Large intestine (tissue), 12 donors: ENCODE measurements at places on chromosomes 12 and 14.
A peak's percentile ranks its signal among the peaks of the same experiment; 100 is the strongest.

DNA sequence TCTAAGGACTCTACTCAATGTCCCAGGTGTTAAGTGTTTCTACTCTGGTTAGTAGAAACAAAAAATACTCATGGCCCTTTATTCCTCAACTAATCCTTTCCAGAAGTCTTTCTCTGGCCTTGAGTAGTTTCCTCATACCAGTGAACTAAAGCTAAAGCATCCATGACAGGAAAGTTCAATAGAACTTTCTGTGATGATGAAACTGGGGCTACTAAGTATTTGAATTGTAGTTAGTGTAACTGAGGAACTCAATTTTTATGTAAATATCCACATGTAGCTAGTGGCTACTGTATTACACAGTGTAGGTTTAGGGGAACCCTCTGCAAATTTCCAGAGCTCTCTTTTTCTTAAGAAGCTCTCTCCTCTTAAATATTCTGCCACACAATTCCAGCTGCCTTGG lies 63.7 kb downstream of the R3HDM2 start:
- peak; percentile 32 for DNase-seq

- no peak for DNase-seq
These were observed 23.0 kb downstream of the TSHR start for GRCh38 chr14:80978403-80978802.

GRCh38 chr12:59388176-59388575 lies 207.7 kb upstream of the SLC16A7 start:
- no peak for DNase-seq

DNA sequence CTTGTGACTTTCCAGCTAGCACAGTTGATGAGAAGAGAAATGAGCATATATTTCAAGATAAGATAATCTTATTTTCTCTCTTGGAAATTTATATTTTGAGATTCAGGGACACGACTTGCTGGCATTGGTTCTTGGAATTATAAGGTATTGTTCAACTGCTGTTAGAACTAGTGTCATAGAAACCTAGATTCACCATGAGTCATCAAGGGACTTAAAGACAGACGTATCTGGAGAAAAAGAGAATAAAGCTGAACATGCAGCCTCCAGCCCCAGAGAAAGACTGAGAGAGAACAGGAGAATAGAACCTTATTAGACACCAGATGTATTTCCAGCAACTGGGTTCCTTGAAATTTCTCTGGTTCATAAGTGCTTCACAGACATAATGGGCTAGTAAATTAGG lies 194.4 kb upstream of the PPFIA2 start:
- DNase-seq, result no peak

- no peak for DNase-seq
These were observed 6.2 kb downstream of the TNFAIP2 start for GRCh38 chr14:103129301-103130016.

GRCh38 chr14:92880351-92880750 lies 42.6 kb upstream of the CHGA start:
- DNase-seq, result no peak

DNA sequence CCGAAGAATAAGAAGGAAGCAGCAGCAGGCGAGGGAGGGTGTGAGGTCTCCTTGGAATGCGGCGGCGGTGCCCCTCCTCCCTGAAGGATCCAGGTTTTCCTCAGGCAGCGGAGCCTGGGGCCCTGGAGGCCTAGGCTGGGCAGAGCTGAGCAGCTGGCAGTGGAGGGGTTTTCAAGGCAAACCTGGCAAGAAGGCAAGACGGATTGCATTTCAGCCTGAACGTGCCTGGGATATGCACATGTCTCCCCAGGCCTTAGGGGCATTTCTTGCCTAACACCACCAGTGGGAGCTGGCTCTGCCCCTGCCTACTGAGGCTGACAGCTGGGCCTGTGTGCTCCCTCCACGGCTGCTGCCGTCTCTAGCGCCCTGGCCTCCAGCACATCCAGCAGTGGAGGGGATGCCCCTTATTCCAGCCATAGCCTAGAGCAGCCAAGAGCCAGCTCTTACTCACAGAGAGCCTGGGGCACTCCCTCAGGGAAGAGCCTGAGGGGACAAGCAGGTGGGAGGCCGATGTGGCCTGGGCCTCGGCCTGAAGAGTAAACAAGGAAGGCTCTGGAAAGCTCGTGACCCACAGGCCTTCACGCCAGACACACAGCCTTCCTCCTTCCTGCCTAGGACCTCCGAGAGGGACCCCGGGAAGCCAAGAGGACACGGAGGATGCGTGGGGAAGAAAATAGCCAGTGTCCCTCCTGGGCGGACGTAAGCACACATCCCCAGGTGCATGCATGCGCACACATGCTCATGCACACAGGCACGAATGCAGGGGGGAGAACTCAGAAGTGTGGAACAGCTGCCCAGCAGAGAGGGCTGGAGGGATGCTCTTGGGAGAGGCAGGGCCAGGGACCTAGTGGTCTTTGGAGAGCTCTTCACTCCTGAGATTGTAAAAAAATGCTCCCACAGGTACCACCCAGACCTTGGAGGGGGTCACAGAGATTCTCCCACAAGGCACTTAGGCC lies 23.0 kb upstream of the EIF2B2 start:
- DNase-seq, result no peak

GRCh38 chr12:75528692-75529091 lies 17.3 kb upstream of the KRR1 start:
- no peak for DNase-seq

DNA sequence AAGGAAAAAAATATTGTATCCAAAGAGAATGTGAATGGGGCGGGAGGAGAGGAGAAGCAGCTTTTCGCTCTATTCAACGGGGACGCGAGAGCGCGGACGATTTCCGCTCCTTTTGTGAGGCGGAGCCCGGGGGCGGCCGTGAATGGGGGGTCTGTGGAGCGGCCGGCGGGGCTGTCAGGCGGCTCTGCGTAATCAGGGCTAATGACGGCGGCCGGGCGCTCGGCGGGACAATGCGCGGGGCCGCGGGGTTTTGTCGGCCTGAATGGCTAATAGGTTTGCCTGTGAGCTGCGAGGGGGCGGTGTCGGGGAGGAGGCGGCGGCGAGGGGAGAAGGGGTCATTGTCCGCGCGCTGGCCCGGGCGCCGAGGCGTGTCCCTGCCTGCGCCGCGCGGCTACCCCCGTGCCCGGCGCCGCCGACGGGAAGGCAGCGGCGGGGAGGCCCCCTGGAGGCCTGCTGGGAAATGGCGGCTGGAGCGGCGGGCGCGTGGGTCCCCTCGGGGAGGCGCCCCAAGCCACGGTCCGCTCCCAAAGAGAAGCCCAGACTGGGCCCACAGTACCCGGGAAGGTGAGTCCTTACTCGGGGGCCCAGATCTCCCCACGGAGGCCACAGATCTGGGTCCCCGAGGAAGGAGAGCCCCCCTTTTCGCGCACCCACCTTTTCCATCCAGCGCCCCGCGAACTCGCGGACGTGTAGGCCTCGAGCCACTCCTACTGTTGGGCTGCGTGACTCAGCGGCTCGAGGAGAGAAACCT lies 6.0 kb downstream of the SIX6 start:
- peak; percentile 29 for DNase-seq

GRCh38 chr12:50589650-50590435 lies 85.1 kb downstream of the DIP2B start:
- no peak for DNase-seq

DNA sequence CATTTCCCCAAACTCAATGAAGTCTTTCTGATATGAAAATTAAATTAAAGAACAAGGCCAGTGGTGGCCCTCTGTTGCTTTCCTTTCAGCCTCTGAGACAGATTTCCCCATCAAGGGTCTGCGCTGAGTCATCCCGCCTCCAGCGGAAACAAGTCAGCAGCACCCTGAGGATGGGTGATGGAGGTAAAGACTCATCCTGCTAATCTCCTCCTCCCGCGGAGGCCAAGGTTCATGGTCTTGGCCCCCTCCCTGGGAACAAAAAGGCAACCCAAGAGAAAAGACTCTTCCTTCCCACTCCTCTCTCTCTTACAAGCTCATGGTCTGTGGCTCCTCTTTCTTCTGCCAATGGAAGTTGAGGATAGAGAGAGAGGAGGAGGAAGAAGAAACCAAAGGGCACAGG lies 9.0 kb upstream of the NUMB start:
- no peak for DNase-seq

- DNase-seq, result no peak
These were observed 572 bp downstream of the EFS start for GRCh38 chr14:23364164-23365035.

DNA sequence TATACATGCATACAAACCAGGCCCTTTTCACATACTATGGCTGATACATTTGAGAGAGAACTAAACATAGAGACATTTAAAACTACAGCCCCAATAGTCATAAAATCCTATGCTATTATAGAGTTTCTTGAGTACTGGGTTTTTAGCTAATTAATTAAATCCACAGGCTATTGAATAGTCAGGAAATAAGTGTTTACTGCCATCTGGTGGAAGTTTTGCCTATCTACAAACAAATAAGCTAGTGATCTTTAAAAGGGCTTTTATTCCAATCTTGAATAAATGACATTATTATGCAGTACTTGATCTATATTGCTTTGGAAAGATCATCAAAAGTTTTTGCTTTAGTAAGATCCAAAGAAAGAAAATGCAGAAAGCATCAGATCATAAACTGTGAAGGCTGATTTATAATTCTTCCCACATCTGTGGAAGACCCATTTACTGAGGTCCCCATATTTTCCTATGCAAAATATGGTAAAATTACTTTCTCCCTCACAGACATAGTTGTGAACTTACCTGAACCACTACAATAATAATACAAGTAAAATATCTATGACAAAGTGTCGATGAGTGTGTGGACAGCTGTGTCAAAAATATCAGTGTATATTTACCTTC lies 131.3 kb downstream of the ITPR2 start:
- DNase-seq, result peak; percentile 4

DNA sequence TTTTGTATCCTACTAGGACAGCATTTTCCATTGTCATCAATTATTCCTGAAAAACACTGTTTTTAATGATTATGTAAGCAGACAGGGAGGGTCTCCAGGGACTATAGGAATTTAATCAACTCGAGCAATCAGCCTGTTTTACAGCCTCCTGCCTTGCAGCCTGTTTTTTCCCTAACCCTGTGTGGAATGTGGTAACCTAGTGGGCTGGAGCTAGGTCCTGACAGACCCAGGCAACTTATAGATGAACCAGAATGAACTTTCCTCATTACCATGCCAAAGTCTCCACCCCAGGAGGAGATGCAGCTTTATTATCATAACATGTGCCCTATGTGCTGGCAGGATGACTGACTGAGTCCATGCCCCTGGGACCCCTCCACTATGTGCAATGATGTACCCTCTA lies 375.1 kb downstream of the BMP4 start:
- DNase-seq, result no peak

- no peak for DNase-seq
These were observed 19.9 kb downstream of the PRKAB1 start for GRCh38 chr12:119687879-119688278.

DNA sequence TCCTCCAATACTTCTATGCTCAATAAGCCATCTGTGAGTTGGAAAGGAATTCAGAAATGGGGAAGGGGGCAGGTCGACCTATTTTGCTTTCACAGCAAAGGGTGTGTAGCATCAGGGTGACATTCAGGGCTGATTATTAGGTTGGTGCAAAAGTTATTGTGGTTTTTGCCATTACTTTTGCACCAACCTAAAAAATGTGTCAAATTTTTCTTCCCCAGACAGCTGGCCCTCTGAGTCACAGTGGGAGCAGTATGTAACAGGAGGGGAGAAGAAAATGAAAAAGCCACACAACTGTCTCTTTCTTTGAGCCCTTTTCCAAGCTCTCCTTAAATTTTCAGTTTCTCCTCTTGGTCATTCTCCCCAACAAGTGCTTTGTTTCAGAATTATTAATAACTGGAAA lies 47.1 kb upstream of the GZMB start:
- no peak for DNase-seq

- DNase-seq, result peak; percentile 60
These were observed 490 bp downstream of the RILPL1 start for GRCh38 chr12:123532808-123533649.

GRCh38 chr12:12511021-12511783 lies 51.5 kb downstream of the DUSP16 start:
- DNase-seq, result no peak

DNA sequence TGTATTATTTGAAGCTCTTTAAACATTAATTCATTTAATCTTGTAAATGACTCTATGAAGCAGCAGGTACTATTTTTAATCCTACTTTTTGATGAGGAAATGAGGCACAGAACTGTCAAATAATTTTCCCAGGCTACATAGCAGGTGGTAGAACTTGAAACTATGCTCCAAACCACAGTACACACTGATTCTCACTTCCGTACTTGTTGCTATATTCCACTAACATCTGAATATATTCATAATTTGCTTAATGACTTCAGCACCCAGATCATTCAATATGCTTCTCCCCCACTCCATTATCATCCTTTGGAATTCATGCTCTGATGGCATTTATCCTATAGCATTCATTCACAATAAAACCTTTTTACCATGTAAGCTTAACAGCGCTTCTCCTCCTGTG lies 4.9 kb downstream of the ERGIC2 start:
- DNase-seq, result no peak

- DNase-seq, result no peak
These were observed 17.7 kb upstream of the CCDC91 start for GRCh38 chr12:28172434-28173030.

- DNase-seq, result no peak
These were observed 94.8 kb downstream of the PHLDA1 start for GRCh38 chr12:75936515-75937440.

- no peak for DNase-seq
These were observed 42.8 kb upstream of the SCN8A start for GRCh38 chr12:51548241-51548640.

DNA sequence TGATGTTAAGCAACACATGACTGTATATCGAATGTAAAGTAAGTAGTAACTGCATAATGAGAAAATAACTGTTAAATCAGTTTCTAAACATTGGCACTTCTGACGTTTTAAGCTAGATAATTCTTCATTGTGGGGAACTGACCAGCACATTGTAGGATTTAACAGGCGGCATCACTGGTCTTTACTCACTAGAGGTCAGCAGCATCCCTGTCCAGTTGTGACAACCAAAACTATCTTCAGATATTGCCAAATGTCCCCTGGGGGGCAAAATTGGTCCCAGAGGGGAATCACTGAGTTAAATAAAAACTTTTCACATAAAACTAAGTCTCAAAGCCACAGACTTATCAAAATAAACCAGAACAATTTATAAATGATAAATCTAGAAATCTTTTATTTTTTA lies 65.3 kb downstream of the BLTP3B start:
- no peak for DNase-seq

GRCh38 chr12:75933101-75933500 lies 98.5 kb downstream of the PHLDA1 start:
- DNase-seq, result peak; percentile 32

DNA sequence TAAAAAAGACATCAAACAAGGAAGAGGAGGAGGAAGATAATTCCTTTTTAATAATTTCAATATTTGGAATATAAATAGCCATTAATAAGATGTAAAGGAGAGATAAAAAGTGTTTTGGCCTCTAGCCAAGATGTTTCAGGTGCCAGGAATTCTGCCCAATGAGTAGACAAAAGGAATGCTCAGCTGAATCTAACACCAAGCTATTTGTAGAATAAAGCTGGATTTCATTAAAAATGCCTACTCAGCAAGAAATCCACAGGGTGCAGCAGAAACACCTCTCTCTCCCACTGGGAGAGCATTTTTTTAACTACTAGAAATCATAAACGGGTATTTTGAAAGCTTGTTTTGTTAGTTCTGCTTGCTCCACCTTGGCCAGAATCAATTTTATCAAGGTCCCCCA lies 4.1 kb upstream of the STAB2 start:
- DNase-seq, result no peak
